ENCODE measurements at places on chromosomes 5 and 9. TPM values are rescaled to one million over a fixed set of nuclear protein-coding genes. Genes with fewer than 3 reads are reported as not detected.

Gene NTRK2
- polyA plus RNA-seq: 2.1 TPM

Gene TAF11L5
- polyA plus RNA-seq: not detected

Gene ZNF658
- 2.0 TPM for polyA plus RNA-seq

Gene PCDHB8
- polyA plus RNA-seq: 0.17 TPM

Gene SLC36A3
- not detected for polyA plus RNA-seq

Gene DOK3
- polyA plus RNA-seq: 1.2 TPM

Gene COL23A1
- polyA plus RNA-seq: not detected

Gene BHMT2
- polyA plus RNA-seq: 12.4 TPM
